NCI-H2107 (cell line): ENCODE measurements at places on chromosomes 4 and X.

DNA sequence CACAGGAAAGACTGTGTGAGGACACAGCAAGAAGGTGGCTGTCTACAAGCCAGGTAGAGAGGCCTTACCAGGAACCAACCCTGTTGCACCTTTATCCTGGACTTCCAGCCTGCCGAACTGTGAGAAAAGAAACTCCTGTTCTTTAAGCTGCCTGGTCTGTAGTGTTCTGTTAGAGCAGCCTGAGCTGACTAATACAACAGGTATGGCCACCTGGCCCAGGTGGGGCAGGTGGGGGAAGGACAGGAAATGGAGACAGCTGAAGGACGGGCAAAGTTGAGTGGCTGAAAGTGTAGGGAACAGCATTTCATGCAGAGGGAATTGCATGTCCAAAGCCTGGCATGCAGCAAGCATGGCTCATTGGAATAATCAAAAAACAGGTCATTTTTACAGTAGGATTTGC is 35.1 kb downstream of the CYTL1 start:
- no peak for DNase-seq

GRCh38 chrX:70196961-70197720 is 19.9 kb downstream of the DGAT2L6 start:
- peak; percentile 27 for DNase-seq

DNA sequence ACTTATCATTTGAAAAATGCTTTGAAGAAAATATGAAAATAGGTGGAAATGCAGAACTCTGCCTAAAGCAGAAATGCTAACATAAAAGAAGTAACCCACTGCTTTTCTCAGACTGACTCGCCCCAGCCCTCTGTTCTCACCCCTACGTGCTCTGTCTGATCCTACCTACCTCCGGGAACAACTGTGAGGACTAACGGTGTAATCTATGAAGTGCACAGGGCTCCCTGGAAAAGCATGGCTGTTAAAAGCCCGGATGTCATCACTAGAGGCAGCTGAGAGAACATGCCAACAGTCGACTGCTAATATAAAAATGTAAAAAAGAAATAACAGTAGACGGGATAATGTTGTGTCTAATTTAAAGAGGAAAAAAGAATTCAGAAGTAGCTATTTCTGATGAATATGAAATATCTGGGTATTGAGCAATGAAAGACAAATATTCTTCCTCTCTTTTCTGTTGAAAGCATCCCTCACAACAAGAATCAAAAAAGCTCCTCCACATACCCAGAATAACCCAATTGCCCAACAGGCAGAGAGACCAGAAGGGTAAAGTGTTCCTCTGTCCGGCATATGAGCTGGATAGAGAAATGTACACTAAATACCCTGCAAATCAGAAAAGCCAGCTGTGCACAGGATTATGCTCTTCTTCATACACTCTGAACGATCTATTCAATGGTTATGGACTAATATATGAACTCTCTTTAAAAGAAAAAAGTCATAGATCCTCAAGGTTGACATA is 130.7 kb downstream of the TSPAN5 start:
- DNase-seq, result no peak

GRCh38 chrX:48794911-48795515 is 6.9 kb upstream of the HDAC6 start:
- DNase-seq, result no peak

DNA sequence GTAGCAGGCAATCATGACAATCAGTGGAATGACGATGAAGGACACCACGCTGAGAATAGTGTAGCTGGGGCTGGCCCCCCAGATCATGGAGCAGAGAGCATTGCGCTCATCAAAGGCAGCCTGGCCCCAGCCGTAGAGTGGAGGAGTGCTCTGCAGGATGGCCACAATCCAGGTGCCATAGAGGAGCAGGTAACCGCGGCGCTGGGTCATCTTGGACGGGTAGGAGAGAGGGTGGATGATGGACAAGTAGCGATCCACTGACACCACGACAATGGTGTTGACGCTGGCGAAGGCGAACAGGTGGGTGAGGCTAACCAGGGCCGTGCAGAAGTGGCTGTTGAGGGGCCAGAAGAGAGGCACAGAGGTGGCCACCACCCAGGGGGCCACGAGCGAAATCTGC is 2.8 kb downstream of the GPR101 start:
- no peak for DNase-seq

GRCh38 chr4:53118676-53119075 is 247.2 kb downstream of the SCFD2 start:
- DNase-seq, result no peak

DNA sequence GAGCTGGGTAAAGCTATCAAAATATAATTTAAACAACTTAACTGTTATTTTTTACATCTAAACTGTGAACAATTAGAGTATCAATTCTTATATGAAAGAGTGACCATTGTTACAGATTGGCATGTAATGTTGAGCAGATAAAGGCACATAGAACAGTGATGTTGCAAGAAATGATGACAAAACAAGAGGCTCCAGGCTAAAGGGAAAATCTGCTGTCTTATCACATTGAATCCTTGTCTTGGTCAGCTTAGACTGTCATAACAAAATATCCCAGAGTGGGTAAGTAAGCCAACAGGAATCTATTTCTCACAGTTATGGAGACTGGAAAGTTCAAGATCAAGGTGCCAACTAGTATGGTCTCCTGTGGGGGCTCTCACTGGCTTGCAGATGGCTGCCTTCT is 154.1 kb upstream of the PPP3CA start:
- DNase-seq, result no peak

DNA sequence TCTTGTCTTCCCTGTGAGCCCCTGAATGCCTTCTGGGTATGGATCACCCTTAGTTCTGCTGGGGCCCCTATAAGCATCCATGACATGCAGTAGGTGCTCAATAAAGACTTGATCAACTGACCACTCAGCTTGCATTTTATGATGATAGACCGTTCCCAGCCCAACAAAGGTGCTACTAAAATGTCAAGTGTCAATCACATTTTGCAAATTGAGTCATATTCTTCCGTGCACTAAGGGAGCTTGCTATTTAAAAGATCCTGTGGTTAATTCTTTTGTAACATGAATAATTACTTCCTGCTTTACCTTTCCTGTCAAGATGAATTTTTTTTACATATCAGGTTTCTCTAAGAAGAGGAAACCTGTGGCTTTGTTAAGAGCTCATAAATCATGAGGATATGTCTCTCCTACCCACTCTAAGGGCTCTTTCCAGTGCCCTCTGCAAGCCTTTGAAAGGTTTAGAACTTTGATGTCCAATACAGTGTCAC is 47.6 kb downstream of the SH3KBP1 start:
- DNase-seq, result peak; percentile 11

GRCh38 chrX:152895724-152896420 is 2.0 kb upstream of the ZNF185 start:
- DNase-seq, result no peak

- DNase-seq, result no peak
Measured at GRCh38 chr4:171794528-171794927, 18.7 kb upstream of the GALNTL6 start.

- DNase-seq, result no peak
Measured at GRCh38 chrX:53440621-53441517, 6.7 kb upstream of the HSD17B10 start.

DNA sequence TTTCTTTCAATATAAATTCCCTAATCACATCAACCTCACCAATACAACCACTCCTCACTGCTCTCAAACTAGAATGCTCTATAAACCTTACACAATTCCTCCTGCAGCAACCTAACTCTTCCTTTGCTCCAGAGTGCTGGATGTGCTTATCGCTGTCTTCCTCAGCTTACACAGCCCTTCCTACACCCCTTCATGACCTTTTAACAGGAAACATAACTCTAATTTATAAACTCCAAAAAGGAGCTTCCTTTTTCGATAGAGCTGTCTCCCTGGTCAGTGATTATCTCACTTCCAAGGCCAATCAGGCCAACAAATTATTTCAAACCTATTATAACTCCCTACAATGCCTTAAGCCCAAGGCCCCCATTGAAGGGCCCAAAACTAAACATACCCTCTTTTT is 78.8 kb downstream of the COQ2 start:
- no peak for DNase-seq

DNA sequence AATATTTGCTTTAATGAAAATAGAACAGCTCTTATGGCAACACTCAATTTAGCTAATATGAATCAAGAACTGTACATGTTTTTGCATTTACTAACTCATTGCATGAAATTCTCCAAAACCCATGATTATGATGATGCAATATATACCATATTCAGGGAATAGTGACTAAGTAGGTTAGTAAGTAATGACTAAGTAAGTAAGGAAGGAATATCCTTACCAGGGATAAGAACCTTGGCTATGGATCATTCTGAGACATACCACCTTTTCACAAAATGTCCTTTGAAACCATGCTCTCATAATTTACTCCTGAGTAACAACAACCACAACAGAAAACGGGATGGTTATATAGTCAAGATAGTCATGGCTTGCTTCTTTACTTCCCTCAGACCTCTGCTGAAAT is 1513.0 kb downstream of the STIM2 start:
- no peak for DNase-seq

DNA sequence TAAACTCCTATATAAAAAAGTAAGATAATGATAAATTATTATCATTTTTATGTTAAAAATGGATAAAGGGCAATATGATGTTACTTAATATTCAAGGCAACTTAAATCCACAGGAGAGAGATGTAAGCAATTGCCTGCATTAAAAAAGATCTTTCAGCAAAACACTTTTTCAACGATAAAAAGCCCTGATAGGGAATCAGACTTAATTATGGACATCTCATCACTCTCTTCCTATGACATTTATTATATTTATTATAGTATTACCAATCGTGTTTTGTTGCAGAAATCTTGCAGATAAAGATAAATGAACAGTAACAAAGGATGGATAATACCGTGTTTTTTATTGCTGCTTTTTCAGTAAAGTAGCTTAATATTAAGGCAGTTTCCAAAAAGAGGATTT is 178.5 kb downstream of the SH2D1A start:
- DNase-seq, result no peak

DNA sequence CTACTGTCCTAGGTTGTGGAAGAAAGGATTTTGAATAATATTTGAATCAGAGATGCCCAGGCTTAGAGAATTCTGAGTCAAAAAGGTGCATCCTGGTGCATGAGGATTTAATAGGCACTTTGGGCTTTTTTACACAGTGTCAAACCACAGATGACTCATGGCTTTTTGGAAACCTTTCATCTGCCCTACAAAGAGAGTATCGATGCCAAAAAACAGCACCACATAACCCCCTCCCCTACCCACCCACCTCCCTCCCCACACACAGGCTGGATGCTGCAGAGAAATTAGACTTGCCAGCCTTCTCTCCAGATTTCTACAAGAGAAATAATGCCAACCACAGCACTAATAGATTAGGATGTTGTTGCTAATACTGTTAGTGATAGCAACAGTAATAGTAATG is 779.3 kb downstream of the NLGN4X start:
- DNase-seq, result no peak

GRCh38 chrX:45056428-45057145 is 144.1 kb downstream of the DIPK2B start:
- DNase-seq, result no peak

- DNase-seq, result no peak
Measured at GRCh38 chr4:114378305-114378903, 220.2 kb upstream of the UGT8 start.

DNA sequence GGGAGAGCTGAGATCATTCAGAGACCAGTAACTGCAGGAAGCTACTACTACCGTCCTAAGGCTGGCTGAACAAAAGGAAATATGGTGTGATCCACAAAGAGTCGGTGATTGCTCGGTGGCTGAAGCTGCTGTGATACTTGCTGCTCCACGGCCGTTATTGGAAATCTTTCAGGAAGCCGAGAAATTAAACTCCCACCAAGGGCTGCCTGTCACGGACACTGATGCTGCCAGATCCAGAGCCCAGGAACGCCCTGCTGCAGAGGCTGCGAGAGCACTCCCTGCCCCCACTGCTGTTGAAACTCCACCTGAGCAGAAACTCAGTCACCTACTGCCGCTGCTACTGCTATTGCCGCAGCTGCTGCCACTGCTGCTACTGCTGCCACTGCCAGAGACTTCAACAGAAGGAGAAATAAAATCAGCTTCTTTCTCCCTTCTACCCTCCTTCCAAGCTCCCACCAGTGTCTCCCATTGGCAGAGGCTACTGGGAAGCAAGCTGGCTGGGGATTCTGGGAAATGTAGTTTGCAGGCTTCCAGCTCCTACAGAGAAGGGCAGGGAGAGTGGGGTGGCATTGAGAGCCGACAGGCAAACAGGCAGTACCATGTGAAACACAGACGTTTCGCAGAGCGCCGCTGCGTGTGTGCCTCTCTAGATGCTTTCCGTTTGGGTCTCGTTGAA is 126.0 kb upstream of the ENPP6 start:
- peak; percentile 52 for DNase-seq

DNA sequence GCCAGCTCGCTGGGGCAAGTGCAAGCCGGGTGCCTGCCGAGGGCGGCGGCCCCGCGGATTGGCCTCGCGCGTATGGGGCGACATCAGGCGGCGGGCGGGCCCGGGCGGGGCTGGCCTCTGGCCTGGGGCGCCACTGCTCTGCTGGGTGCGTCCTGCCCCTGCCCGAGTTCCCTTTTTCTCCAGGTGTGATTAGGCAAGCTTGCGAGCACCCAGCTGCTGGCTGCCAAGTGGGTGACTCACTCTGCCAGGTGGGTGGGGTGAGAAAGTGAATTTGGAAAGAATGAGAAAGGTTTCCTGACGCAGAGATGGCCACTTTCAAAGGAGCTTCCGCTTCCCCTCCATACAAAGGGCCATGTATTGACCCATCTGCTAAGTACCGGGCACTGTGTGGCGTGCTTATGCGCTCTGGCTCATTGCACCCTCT is 32.5 kb downstream of the FGFBP1 start:
- DNase-seq, result no peak

DNA sequence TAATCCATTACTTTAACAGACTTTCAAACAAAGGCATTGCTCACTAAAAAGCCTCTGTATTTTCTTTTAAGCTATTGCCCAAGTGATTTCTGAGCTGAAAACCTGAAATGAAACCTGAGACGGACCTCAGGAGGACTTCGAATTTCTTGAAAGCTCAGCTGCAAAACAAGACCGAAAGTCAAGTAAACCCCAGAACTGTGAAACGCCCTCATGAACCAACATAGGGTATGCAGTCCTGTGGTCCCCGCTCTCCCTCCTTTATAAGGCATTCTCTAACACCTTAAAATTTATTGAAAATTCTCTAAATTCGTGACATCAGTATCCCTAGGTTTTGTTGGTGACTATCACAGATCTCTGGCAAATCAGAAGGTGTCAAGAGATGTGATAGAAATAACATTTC is 91.8 kb downstream of the SHISA3 start:
- DNase-seq, result no peak

GRCh38 chrX:136736690-136737089 is 44.0 kb downstream of the ARHGEF6 start:
- DNase-seq, result no peak

DNA sequence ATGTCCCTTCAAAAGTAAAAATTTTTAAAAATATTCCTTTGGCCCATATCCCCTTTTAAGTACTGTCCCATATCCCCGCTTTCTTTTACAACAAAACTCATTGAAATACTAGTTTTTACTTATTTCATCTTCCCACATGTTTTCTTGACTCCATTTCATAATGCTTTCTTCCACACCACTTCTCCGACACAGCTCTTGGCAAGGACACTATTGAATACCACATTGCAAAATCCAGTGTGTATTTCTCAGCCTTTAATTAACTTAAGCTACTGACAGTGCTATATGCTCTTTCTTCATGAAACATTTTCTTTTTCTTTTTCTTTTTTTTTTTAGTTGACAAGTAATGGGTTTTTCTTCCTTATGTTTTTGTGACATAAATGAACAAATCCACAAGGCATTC is 28.8 kb downstream of the PRDM8 start:
- no peak for DNase-seq

GRCh38 chrX:103431316-103431715 is 55.0 kb downstream of the BEX3 start:
- no peak for DNase-seq

- no peak for DNase-seq
Measured at GRCh38 chrX:155880586-155881157, 473 bp upstream of the VAMP7 start.

- DNase-seq, result no peak
Measured at GRCh38 chr4:108034565-108034964, 44.9 kb downstream of the HADH start.
